ENCODE measurements at places on chromosomes 11 and 22.

- peak; percentile 49 for DNase-seq
Observed at GRCh38 chr11:76642341-76642740, 28.2 kb downstream of the LRRC32 start.

GRCh38 chr22:35835998-35836691 lies 118.5 kb downstream of the APOL5 start:
- DNase-seq, result no peak

DNA sequence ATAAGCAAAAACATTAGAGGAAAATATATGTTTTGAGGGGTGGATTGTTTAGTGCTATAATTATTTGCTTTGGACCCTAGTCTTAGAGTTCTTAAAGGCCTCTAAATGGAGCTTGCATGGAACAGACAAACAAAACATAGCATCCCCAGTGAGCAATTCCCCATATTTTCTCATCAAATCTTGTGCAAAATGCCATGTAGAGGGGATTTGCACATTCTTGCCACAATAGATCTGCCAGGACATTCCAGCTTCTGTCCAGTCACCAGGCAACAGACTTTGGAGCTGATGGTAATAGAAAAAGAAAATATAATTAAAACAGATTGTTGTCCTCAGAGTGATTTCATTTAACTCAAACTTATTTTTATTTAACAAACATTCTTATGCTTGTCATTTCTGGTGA lies 360.3 kb upstream of the PDGFD start:
- DNase-seq, result no peak

GRCh38 chr11:132187814-132188213 lies 817.4 kb downstream of the NTM start:
- DNase-seq, result no peak

DNA sequence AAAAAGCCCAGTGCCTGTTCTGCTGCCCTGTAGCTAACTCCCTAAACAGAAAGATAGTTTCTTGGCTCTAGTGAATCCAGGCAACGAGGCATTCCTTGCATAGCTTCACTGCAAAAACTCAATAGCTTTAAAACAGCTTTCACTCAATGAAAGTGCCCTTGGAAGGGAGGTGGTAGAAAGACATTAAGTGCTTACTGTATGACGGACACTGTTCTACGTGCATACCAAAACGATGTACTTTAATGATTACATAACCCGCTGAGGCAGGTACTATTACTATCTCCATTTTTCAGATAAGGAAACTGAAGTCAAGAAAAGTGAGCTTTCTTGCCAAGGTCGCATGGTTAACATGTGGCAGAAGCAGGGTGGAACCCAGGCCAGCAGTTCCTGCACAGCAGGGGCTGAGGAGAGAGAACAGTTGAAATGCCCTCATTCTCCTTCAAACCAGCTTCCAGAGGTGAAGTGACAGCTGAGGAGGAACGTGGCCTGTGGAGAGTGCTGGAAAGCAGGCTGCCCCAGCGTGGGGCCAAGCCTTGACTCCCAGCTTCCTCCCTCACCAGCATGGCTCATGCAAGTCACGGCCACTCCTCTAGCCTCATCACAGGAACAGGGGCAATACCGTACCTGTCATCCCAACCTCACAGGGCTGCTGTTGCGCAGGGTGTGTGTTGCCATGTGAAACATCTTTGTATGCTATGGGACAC lies 227.5 kb upstream of the NARS2 start:
- no peak for DNase-seq

DNA sequence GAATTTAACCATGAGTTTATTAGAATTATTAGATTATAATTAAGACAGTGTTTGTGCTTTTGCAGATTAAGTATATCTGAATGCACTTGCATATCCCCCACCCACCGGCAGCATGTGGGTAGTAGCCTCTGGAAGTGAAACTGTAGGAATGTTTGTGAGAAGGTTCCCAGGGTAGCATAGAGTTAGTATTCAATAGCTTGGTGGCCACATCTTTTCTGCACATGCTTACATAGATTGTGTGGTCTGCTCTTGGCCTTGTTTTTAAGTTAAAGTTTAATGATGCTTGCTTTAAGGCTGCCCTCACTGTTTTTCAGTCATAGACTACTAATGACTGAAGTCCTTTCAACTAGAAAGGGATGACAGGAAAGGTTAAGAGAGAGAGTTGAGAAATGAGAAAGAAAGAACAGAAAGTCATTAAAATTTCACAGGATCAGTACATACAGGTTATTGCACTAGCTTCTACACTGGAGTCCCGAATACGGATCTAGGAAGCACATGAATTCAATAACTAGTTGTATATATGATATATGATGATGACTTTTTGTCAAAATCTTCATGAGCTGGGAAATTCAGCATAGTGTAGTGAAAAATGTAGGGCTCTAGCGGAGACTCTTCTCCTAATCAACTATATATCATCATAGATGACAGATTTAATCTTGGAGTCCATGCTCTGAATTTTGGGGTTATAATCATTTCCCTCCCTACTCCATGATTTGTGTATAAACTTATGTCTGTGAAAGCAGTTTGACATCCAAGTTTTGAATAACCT lies 137.1 kb downstream of the ARHGAP42 start:
- no peak for DNase-seq

DNA sequence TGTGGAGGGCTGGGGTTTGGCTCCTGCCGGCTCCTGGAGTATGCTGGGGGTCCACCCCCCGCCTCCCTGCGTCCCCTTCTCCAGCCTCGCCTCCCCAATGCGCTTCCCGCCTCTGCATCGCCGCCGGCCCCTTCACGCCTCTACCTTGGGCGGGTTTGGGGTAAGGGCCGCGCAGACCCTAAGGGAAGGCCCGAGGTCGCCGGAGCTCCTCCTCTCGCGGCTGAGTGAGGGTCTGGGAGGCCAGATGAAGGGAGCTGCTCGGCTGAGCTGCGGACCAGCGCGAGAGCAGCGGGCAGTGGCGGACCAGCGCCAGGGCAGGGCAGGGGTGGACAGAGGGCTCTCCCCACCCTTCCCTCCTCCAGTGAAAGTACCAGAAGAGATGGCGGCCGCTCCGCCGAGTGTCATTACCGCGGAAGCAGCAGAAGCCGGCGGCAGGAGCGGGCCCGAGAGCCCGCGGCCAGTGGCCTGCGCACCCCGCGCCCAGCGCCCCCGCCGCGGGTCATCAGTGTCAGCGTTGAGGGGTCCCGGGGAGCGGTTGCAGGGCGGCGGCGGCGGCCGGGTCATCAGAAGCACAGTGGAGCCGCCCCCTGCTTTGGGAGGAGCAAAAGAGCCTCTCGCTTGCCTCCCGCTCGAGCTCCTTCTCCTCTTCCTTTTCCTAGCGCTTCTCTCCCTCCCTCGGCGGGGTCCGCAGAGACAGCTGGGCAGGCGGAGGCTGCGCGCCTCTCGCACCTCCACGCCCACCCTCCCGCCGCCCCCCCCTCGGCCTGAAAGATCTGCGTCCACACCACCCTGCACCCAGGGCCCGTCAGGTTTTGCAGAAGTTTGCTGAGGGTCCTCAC lies 255.6 kb upstream of the CADM1 start:
- DNase-seq, result no peak

- peak; percentile 70 for DNase-seq
Observed at GRCh38 chr11:76807206-76807875, 24.2 kb downstream of the TSKU start.

DNA sequence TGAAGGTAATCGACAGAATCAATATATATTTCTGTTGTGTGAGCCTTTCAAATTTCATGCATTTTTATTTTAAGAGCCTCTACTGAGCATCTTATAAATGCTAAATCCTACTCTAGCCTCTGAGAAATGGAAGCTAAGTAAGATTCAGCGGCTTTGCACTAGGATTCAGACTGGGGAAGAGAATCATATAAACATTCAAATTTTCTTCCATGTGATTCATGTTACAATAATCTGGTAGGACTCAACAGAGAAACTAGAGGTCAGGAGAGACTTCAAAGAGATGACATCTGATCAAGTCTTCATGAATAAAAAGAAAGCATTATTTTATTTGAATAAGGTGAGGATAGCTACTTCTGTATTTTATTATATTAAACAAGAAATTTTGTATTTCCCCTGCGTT lies 538.9 kb downstream of the DLG2 start:
- no peak for DNase-seq

GRCh38 chr11:65718964-65719492 lies 1.6 kb downstream of the RNASEH2C start:
- DNase-seq, result no peak

- no peak for DNase-seq
Observed at GRCh38 chr11:126327281-126328000, 23.6 kb downstream of the DCPS start.

DNA sequence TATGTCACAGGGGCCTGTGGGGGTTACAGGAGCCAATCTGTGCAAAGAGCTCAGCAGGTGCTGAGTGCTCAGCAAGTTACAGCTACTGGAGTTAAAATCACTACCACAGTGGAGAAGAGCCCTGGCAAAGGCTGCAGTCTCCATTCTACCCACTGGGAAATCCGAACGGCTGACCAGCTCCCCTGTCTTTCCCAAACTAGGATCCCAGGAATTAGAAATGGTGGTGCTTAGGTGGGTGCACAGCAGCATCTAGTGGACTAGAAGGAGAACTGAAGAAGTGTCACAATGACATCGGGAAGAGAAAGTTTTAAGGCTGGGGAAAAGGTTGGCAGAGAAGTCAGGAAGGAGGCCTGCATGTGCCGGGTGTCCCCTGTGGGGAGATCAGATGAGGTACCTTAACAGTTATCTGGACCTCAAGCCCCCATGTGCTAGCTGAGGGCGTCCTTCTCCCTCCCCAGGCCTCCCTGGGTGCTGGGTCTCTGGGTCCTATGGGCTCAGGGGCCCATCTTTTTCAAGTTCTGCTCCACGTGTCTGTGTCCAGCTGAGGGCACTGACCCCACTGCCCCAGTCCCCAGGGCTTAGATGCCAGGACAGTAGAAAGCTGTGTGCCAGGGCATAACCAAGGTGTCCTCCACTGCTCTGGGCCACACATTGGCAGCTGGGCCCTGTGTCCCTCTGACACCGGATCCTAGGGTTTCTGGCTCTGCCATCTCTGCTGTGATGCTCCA lies 1.9 kb downstream of the PIWIL3 start:
- no peak for DNase-seq

GRCh38 chr22:38411016-38411415 lies 44.0 kb downstream of the KCNJ4 start:
- no peak for DNase-seq

GRCh38 chr11:117921456-117921855 lies 7.7 kb downstream of the TMPRSS13 start:
- DNase-seq, result no peak

Data from CD8-positive, alpha-beta T cell (primary cell).